Ascending aorta (tissue), 2 donors: ENCODE measurements at places on chromosomes 12 and 14.

GRCh38 chr12:49689237-49689636, 18.0 kb downstream of the FMNL3 start:
- no peak for DNase-seq

- DNase-seq: no peak
Observed at GRCh38 chr12:113758165-113758924, 207.8 kb downstream of the RBM19 start.

GRCh38 chr14:32925439-32925838, 13.2 kb upstream of the NPAS3 start:
- DNase-seq: no peak

DNA sequence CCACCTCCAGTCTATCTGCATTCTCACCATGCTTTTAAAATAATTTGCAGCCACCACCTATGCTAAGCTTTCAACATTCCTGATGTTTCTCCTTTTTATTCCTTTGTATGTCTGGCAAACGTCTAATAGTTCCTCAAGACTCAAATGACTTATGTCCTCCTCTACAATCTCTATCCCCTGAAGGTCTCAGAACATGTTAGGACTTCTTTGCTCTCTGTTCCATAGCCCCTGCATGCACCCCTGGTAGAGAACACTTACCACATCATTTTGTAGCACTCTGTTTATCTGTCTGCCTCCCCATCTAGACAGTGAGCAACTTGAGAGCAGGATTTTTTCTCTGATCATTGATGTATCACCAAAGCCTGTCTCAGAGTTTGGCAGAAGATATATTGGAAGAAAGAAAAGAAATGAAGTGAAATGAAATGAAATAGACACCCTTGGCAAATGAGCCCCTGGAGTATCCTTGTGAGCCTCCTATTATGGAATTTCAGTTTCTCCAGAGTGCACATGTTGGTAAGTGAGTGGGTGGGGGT, 1231.2 kb upstream of the FLRT2 start:
- DNase-seq: no peak

GRCh38 chr14:96055065-96055752, 16.0 kb downstream of the C14orf132 start:
- DNase-seq: no peak
